Suprapubic skin (tissue), 4 donors: ENCODE measurements at places on chromosomes 1 and 21. TPM values are rescaled to one million over a fixed set of nuclear protein-coding genes. Genes with fewer than 3 reads are reported as not detected.

DNA sequence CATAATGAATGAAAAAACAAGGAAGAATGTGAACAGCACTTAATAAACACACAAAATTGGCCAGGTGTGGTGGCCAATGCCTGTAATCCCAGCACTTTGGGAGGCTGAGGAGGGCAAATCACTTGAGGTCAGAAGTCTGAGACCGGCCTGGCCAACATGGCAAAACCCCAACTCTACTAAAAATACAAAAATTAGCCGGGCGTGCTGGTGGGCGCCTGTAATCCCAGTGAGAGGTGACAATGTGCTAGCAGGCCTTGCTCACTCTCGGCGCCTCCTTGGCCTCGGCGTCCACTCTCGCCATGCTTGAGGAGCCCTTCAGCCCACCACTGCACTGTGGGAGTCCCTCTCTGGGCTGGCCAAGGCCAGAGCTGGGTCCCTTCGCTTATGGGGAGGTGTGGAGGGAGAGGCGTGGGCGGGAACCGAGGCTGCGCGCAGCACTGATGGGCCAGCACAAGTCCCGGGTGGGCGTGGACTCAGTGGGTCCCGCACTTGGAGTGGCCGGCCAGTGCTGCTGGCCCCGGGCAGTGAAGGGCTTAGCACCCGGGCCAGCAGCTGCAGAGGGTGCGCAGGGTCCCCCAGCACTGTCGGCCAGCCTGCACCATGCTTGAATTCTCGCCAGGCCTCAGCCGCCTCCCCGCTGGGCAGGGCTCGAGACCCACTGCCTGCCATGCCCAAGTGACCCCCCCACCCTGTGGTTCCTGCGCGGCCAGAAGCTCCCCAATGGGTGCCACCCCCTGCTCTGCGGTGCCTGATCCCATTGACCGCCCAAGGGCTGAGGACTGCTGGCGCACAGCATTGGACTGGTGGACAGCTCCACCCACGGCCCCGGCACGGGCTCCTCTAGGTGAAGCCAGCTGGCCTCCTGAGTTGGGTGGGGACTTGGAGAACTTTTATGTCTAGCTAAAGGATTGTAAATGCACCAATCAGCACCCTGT lies 30.6 kb upstream of the ATG4C start:
- H3K27ac ChIP-seq, result no peak overlapping the region
- H3K4me3 ChIP-seq, result no peak overlapping the region
- DNase-seq, result no peak
- H3K4me1 ChIP-seq, result no peaks in the 10 kb centered on the region

The HRNR gene
- not detected for total RNA-seq

DNA sequence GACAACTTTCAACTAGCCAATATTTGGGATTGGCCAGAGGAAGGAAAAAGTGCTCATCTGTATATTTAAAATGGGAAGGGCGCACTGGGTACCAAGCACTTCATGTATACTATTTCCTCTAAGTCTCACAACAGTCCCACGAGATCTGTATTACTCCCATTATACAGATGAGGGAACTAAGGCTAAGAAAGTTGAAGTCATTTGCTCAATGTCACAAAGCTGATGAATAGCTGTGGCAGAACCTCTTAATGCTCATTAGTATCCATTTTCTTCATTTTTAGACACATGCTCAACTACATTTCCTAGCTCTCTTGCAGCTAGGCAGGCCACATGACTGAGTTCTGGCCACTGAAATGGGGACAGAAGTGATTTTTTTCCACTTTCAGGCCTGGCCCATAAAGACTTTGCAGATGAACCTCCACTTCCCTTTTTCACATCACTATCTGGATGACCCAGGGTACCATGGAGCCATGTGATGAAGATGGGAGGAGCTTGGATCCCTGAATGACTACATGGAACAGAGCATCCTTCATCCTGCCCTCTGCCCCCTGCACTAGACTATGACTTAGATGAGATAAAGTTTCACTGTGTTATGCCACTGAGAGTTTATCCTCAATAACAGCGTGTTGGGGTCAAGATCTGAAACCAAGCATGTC lies 31.8 kb downstream of the ATF3 start:
- no peak overlapping the region for H3K4me3 ChIP-seq
- H3K4me1 ChIP-seq, result peaks cover 29% of the 10 kb centered on the region
- DNase-seq, result peak; percentile 6
- no peaks in the 10 kb centered on the region for H3K27me3 ChIP-seq
- H3K27ac ChIP-seq, result no peak overlapping the region
- no peaks in the 10 kb centered on the region for H3K36me3 ChIP-seq

The ACTL8 gene
- not detected for total RNA-seq

DNA sequence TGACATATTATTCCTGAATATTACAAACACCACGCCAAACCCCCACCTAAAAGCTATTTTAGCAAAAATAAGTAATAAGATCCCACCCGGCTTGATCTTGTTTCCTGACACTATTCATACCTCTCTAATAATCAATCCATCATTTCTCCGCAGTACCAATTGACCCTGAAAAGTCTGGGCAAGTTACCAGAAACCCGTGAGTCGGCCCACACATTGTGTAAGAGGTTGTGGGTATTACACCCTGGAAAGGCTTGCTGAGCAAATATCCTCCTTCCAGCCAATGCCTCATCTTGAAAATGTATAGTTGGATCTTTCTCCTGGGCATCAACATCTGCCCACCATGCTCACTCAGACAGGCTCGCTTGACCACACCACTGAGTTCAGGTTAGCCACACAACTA lies 451.0 kb downstream of the TTLL7 start:
- no peaks in the 10 kb centered on the region for H3K27me3 ChIP-seq
- no peak for DNase-seq
- H3K27ac ChIP-seq, result no peak overlapping the region
- H3K4me1 ChIP-seq, result no peaks in the 10 kb centered on the region
- no peak overlapping the region for H3K4me3 ChIP-seq

DNA sequence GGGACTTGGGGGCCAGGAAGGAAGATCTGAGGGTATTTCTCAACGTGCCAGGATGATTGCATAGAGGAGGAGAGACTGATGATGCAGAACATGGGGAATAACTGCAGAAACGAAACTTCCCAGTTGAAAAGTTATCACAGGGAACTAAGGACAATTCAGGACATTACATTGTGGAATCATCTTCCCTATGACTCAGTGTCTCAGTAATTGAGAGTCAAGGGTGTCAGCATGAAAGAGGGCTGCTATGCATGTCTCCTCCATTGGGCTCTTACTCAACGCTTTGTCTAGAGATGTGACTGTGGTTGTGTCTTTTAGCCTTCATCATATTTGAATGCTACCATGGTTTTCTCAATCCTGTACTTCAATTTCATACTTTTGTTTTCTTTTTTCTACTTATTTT lies 48.9 kb upstream of the PTGFR start:
- no peaks in the 10 kb centered on the region for H3K27me3 ChIP-seq
- no peak overlapping the region for H3K4me3 ChIP-seq
- no peak for DNase-seq
- no peaks in the 10 kb centered on the region for H3K36me3 ChIP-seq

DNA sequence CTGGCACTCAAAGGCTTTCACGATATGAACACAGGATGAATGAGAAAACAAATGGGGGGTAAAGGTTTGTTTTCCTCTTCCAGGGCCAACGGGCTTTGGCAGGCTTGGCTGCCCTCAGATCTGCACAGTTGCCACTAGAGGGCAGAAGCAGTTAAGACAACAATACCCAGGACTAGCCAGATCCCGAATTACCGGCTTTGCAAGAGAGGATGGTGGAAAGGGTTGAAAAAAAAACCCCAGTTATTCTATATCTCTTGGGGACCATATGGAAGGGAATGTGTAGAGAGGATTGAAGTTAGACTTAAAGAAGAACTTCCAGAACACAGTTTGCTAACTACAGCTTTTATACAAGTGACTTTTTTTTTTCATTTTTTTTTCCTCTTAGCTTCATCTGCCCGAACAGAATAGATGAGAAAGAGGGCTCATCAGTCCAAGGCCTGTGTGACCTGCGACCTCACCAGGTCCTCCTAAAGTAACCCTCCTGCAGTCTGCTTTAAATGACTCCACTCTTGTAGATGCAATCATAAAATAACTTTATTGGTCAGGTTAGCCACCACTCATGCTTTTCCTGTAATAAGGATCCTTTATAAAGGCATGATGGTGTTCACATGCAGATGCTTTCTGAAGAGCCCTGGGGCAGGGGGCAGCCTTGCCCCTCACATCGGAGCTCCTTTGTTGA lies 10.7 kb downstream of the FMOD start:
- no peaks in the 10 kb centered on the region for H3K36me3 ChIP-seq
- no peak overlapping the region for H3K27ac ChIP-seq
- H3K4me3 ChIP-seq, result no peak overlapping the region
- peak; percentile 77 for DNase-seq

DNA sequence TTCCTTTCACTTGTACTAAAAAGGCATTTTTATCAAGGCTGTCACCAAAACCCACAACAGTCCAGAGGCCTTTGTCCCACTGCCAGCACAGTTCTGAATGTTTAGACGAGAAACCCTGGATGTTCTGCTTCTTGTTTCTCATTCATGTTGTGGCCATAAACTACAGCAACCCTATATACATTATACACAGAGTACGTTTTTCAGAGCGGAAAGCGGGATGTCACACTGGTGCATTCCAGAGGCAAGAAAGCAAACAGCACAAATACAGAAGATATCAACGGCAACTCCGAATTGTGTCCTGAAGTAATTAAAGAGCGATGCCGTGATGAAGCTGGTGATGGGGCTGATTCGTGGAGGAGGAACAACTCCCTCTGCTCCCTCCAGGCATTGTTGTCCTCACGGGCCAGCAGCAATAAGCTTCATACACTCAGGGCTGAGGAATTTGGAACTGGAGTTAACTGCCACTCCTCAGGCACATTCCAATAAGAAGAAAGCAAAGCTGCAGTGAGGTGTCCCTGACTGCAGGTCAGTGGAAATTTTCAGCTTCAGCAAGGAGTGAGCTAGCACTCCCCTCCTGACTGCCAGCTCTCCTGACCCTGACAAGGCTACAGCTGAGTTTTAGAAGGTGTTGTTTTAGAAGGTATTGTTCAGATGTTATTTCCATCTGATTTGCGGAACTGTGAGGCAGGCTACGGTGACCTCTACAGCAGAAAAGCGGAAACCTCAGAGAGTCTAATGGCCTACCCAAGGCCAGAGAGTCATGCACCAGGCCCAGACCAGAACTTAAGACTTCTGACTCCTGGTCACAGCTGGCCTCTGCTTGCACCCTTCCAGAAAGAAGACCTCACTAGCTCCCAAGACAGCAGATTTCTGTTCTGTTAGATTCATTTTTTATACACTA lies 149.0 kb downstream of the TGFBR3 start:
- H3K27me3 ChIP-seq, result no peaks in the 10 kb centered on the region
- H3K36me3 ChIP-seq, result peaks cover 22% of the 10 kb centered on the region
- no peak for DNase-seq
- H3K27ac ChIP-seq, result peak overlapping the region; percentile 83
- H3K4me3 ChIP-seq, result no peak overlapping the region

DNA sequence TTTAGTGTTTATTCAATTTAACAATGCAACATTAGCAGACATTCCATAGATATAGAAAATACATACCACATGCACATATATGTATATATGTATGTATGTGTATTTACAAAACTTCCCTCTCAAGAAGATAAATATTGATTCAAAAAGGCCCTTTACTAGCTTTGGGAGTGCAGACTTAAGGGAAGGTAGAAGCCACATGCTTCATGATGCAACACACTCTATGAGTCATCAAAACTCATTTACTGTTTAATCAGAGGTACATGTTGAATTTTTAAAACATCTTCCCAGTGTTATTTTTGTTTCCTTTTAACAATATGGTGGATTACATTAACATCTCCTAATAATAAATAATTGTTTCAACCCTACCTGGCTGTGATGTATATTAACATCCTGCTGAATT lies 61.4 kb upstream of the KIRREL1 start:
- no peak overlapping the region for H3K27ac ChIP-seq
- no peak overlapping the region for H3K4me3 ChIP-seq
- no peak for DNase-seq
- no peaks in the 10 kb centered on the region for H3K4me1 ChIP-seq
- H3K27me3 ChIP-seq, result no peaks in the 10 kb centered on the region
